ENCODE measurements at places on chromosomes 16 and 17. TPM values are rescaled to one million over a fixed set of nuclear protein-coding genes. Genes with fewer than 3 reads are reported as not detected.

DNA sequence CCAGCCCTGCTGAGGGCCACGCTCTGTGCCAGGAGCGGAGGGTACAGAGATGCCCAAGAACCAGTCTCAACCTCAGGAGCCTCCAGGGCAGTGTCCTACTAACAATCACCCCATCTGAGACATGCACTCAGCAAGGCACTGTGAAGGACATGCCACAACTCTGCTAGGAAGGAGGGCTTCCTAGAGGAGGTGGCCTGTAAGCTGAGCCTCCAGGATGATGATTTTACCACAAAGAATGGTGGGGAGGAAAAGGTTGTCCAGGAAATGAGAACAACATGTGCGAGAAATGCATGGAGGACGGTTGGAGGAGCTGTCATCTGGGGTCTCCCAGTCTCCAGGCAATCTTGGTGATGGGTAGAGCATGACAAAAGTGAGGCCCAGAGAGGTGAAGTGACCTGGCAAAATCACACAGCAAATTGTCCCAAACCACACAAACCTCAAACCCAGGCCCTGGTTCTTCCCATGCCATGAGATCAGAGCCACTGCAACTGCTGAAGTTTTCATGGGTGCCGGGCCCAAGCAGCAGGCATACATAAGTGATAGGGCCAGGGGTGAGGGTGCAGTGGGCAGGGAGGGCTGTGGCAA lies 30.5 kb downstream of the CNGB1 start:
- DNase-seq, result no peak

DNA sequence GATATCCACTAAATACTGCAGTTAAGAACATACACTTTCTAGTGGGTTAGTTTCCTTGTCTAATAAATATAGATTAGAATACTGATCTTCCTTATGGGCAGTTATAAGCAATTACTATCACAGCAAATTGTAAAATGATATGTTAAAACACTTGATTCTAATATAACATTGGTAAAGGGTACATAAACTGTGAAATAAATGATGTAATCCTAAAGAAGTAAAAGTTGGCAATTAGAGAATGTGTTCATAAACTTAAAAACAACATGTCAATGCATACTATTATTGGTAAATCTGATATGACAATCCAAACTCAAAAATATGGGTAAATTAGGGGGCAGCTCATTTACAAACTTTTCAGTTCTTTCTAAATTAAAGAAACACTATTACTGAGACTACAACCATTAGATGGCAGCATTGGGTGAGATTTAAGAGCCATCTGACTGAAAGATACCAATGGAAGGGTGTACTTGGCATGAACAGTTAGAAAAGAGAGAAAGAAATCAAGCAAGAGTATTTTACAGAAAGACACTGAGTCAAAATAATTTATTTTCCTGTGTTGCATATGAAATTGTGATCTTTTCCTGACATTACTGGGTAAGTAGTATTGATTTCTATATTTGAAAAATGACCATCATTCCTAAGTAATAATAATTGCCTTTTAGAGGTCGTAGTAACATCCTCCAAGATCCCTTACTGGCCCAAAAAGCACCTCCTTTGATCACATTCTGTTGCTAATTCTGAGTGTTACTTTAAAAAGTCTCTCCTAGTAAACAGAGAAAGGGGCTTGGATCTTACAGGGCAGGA lies 119.6 kb downstream of the SPAG9 start:
- DNase-seq, result no peak

DNA sequence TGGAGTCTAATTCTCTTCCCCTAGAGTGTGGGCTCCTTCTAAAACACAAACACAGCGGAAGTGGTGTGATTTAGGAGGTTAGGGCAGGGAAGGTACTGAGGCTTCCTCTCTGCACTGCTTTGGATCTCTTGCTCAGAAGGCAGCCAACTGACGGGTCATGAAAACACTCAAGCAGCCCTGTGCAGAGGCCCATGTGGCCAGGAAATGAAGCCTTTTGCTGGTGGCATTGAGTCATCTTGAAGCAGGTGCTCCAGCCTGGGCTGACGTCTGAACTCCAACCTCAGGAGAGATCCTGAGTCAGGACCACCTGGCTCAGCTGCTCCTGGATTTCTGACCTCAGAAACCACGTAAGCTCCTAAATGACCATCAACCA lies 72.9 kb downstream of the MRM1 start:
- no peak for DNase-seq

C16orf86 gene
- total RNA-seq, result 0.92 TPM
